ENCODE measurements at places on chromosomes 11 and 22.

DNA sequence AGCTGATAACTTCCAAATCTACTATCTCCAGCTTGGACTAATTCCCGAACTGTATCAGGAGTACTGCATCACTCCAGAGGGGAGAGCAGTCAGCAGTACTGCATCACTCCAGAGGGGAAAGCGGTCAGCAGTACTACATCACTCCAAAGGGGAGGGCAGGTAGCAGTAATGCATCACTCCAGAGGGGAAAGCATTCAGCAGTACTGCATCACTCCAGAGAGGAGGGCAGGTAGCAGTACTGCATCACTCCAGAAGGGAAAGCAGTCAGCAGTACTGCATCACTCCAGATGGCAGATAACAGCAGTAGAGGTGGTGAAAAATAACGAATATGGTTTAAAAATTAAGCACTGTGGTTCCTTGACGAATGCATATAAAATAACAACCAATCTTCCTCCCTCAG, 8.4 kb downstream of the CWC15 start:
- no peak for DNase-seq

GRCh38 chr11:113505541-113506375, 30.6 kb upstream of the DRD2 start:
- DNase-seq: no peak

- DNase-seq: no peak
These were observed 10.3 kb downstream of the MYBPC3 start for GRCh38 chr11:47342036-47342803.

DNA sequence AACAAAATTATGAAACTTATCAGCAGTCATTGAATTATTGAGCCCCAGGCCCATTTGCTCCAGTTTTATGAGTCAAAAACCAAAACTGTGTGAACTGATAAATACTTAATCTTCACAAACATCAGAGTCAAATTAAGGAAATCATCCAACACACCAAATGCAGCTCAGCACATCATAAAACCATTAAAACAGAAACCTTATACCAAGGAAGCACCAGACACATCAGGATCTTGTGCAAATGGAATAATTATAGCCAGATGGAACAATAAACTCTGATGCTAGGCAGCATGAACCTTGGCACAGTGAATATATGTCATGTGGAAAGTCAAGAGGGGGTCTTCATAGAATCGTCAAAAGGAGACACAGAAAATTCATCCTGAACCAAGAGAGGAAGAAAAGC, 410.7 kb upstream of the API5 start:
- no peak for DNase-seq

DNA sequence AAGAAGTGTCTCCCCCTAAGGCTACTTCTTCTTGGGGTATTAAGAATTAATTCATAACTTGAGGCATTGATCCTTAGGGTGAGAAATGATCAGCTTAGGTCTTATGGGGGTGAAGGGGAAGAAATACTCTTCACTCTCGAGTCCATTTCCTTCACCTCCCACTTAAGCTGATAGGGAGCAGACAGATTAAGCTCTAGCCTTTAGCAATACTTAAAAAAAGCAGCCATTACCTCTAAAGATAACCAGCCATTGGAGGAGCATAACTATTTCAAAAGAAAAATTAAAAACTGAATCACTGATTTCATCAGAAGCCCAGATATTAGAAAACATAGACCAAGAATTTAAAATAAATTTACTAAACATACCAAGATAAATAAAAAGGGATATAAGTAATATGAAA, 60.5 kb downstream of the ENTHD1 start:
- DNase-seq: no peak

- DNase-seq: peak; percentile 76
These were observed 6.7 kb upstream of the CAPRIN1 start for GRCh38 chr11:34044664-34045485.

DNA sequence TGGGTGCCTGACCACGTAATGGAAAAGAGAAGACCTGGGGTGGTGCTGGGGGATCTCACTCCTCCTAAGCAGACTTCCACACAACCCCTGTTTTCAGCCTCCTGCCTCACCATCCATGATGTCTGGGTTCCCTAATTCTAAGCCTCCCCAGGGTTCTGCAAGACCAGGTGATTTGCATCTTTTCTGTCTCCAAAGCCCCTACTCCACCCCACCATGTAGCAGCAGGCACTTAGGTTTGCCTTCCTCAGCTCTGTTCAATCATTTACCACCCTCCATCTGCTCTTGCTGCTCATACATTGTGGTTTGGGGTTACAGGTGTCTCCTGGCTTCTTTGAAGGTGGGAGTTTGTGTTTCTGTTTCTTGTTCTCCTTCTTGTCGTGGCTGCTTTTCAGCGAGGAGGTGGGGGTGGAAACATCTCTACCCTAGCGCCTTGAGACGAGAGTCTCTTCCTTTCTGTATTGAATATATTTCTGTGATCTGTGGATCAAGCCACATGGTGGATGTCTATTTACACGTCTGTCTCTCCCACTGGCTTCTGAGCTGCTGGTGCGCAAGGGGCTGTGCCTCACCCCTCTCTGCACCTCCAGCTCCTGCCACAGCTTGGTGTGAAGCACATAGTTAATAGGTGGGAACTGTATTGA, 6.6 kb upstream of the SSTR3 start:
- no peak for DNase-seq

DNA sequence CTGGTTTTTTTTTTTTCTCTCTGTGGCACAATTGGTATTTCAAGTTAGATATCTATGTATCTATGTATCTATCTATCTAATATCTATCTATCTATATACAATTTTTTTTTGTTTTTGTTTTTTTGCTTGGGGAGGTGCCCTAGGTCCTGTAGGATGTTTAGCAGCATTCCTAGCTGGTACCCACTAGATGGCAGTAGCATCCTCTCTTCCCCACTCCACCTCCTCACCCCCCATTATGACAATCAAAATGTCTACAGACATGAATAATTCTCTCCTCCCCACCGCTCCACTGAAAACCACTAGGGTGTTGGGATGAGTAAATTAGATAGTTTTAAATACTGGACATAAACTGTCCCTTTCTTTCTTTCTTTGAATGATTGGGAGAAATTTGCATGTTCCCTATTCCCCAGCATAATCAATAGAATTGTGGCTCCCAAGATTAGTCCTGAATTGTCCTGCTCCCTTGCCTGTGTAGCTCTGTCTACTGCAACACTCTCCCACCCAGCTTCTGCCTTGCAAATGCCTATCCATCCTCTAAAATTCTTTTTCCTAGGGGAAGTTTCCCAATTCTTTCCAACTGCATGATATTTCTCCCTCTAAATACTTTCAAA, 1152.4 kb downstream of the LRRC4C start:
- DNase-seq: peak; percentile 43

DNA sequence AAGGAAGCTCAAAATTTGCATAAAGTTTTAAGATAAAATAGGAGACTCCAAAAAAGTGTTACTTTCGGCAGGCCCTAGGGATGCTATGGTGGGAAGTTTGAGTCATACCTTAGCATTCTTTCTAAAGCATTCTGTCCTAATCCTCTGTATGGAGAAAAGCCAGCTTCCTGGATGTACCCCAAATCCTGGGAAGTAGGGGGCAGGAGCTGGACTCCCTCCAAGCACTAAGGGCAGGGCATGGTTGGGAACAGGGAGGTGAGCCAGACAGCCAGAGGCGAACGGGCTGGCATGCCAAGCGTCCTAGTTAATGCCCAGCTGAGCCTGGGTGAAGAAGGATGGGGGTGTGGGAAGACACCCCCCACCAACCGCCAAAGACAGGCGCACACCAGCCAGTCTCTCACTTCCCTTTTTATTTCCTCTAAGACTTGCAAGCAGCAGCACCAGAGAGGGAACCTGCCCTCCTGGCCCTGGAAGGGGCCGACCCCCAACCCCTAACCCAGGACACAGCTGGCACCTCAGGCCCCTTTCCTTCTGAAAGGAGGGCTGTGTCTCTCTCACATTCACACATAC, 23.9 kb downstream of the RTN4RL2 start:
- peak; percentile 80 for DNase-seq

DNA sequence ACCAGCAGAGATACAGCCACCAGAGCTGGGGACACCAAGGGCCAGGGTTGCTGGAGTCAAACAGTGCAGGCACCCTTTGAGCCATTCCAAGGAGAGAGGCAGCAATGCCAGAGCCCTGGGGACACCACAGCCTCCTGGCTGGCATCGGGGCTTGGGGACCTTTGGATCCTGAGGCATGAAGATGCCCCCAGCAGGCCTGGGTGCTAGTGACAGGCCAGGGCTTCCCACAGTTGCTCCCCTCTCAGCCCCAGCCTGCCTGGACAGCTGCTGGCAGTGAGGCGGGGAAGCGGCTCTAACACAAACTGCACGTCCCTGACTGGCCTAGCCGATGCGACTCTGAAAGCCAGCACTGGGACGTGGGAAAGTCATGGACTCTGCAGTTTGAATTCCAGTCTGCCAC, 2.7 kb downstream of the CD5 start:
- no peak for DNase-seq
